ENCODE measurements at places on chromosomes 13 and 19.

- DNase-seq, result no peak
These were observed 9.9 kb downstream of the FBXL3 start for GRCh38 chr13:77016888-77017623.

- DNase-seq, result no peak
These were observed 115.2 kb downstream of the STK24 start for GRCh38 chr13:98461486-98462240.

DNA sequence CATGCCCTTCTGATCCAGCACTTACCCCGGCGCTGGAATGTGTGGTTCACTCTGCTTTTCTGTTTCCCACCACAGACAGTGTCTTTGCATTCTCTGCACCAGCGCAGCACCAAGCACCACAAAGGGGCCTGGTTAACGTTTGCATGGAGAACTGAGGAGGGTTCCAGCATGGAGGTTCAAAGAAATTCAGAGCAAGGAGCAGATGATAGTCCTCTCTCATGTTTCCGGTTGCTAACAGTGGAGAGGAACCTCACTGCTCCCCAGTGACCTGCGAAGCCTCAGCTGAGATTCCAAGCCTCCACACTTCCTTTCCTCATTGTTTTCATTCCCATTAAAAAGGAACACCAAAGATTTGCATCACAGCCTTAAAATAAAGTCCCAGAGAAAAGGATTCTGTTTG lies 99.7 kb downstream of the STARD13 start:
- no peak for DNase-seq

DNA sequence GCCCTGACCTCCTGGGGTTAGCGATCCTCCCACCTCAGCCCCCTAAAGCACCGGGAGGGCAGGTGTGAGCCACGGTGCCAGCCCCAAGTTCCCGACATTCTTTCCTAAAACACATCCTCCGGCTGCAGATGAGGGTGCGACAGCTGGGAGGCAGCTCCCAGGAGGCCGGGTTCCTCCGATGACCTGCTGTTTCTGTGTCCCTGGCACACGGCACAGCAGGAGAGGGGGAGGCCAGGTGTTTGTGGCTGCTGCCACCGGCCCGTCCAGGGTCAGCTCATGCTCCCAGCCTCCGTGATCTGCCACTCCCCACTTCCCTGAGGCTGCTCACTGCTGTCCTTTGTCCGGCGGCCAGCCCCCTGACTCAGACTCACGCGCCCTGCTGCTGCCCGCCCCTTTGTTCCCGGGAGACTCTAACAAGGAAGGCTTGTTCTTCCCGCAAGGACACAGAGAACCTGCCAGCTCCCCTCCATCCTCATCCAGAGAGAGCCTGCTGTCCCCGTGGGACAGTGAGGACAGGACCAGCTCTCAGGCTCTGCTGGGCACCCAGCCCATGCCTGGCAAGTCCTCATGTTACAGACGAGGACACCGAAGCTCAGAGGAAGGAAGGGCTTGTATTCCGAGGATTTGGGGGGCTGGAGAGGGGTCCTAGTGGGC lies 10.6 kb upstream of the MADCAM1 start:
- DNase-seq, result no peak

- no peak for DNase-seq
These were observed 945.0 kb upstream of the PCDH20 start for GRCh38 chr13:62360609-62361008.

GRCh38 chr13:24672141-24673132 lies 7.8 kb upstream of the ATP12A start:
- DNase-seq, result no peak

- DNase-seq, result no peak
These were observed 537.4 kb downstream of the SLITRK6 start for GRCh38 chr13:85261757-85262346.

GRCh38 chr19:10113964-10114650 lies 2.6 kb downstream of the P2RY11 start:
- DNase-seq, result no peak

GRCh38 chr13:34161931-34162543 lies 344.1 kb downstream of the RFC3 start:
- no peak for DNase-seq

DNA sequence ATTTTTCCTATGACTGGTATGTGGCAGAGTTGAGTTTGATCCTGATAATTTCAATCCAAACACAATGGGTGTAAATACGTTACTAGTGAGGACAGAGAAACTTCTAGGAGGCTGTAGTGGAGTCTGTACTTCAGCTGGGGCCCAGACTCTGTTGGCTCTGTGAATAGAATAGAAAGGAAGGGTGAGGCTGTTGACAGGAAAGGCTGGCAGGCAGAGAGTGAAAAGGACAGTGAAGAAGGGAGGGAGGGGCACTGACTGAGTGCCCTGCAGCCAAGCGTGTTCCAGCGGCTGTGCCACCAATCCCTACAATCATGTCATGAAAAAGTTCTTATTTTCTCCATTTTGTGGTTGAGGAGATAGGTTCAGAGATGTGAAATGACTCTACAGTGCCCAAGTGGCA lies 80.5 kb downstream of the MBNL2 start:
- DNase-seq, result no peak

- DNase-seq, result no peak
These were observed 37.7 kb upstream of the CCNE1 start for GRCh38 chr19:29774126-29774525.

- peak; percentile 79 for DNase-seq
These were observed 216.2 kb downstream of the MAB21L1 start for GRCh38 chr13:35260316-35260715.

DNA sequence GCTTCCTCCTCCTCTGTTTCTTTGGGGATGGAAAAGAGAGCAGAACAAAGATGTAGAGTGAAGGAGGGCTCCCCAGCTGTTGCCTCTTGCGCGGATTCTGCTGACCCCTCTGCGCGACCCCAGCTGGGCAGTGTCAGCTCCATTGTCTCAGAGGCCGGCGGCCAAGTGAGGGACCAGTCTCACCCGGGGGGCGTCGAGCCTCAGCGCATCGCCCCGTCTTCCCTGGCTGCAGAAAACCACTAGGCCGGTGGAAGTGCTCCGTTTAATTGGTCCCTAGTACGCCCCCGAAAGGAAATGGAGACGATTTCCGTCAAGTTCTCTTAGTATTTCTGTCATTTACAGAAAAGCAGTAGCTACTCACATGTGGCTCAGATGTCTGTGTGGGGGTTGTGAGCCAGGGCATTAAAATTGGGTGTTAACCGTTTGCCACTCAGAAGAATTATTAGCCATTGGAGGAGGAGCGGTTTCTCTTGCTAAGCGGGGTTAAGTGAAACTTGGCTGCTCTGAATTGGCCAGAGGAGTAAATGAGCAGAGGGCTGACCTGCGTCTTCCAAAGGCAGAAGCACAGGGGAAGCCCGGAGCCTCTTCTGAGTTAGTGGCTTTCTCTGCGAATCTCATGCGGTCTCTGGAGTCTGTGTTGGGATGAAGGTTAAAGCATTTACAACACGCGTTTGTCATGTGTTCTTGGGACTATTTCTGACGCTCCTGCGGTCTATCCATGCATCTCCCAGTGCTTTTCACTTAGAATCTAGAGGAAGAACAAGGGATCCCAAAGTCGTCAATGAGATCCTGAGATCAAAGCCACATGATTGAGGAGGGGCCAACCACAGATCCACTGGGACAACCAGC lies 132.8 kb upstream of the MYO16 start:
- no peak for DNase-seq

DNA sequence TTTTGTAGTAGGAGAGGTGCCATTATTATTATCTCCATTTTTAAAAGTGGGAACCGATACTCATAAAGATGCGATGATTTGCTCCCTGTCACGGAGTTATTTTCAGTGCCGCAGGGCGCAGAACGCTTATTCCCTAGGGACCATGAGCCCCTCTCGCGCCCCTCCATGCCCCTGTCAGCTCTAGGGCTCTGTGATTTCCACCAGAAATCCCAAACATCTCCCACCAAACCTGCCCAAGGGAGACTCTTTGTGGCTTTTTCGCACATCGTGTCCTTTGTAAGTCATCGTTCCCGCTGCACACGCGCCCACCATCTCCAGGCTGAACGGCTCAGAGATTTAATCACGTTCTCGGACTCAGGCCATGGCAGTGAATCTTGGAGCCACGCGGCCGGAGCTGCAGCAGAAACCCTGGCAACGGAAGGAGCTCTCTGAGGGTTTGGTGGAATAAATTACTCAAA lies 105.1 kb downstream of the DNAJC15 start:
- DNase-seq, result no peak

GRCh38 chr19:1001538-1002166 lies 1.4 kb downstream of the GRIN3B start:
- no peak for DNase-seq

- DNase-seq, result no peak
These were observed 2.8 kb downstream of the RASA3 start for GRCh38 chr13:114129649-114130062.

GRCh38 chr13:91698308-91698707 lies 299.9 kb downstream of the GPC5 start:
- no peak for DNase-seq

- DNase-seq, result no peak
These were observed 5.8 kb downstream of the KLF2 start for GRCh38 chr19:16330368-16330801.

Measured in SK-N-MC (cell line).